ENCODE measurements at places on chromosomes 12 and 14. TPM values are rescaled to one million over a fixed set of nuclear protein-coding genes. Genes with fewer than 3 reads are reported as not detected.

DNA sequence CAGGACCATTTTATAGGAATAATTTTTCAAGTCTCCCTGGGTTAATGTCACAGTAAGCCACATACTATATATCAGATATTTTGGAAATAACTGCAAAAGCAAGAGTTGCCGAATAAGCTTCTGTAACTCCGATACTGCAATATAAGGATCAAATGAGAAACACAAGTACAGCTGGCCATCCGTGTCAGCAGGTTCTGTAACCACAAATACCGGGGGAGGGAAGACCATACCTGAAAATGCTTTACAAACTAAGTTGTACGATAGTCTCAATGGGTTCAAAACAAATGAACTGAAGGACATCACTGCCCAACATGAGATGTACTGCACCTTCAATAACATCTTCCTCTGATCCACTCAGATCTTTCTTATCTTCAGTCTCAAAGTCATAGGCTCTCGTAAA, 1.8 kb downstream of the SYCP3 start:
- DNase-seq, result no peak

The ADAM21 gene
- total RNA-seq, result 0.16 TPM

- no peak for DNase-seq
These were observed 24.2 kb downstream of the ACACB start for GRCh38 chr12:109140560-109140959.

GRCh38 chr12:122651520-122652224, 51.5 kb downstream of the HCAR2 start:
- DNase-seq, result no peak

GRCh38 chr14:102760496-102761193, 16.6 kb upstream of the TRAF3 start:
- DNase-seq, result no peak
